ENCODE measurements at places on chromosomes 2 and 18.

GRCh38 chr2:69181806-69182427 lies 168.9 kb downstream of the ANTXR1 start:
- no peaks in the 10 kb centered on the region for H3K27me3 ChIP-seq
- peaks cover 31% of the 10 kb centered on the region for H3K4me1 ChIP-seq
- no peak overlapping the region for H3K27ac ChIP-seq
- peaks cover 38% of the 10 kb centered on the region for H3K36me3 ChIP-seq

DNA sequence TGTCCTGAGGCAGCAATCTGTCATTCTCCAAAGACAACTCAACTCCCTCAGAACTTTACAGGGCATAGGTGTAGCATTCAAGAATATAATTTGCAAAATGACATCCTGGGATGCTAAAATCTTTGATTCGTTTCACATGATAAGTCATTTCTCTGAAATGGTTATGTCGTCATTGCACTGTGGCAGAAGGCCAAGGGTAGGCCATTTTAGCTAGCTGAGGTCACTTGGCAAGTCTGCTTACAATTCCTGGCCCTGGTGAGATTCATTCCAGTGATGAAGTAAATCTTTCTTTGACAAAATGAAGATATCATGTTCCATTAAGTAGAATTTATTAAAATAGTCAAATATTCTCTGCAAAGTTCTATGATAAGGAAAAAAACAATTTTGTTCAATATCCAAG lies 1410.3 kb upstream of the LRRTM1 start:
- no peak for DNase-seq
- no peak overlapping the region for H3K27ac ChIP-seq
- H3K4me1 ChIP-seq, result no peaks in the 10 kb centered on the region
- H3K27me3 ChIP-seq, result no peaks in the 10 kb centered on the region

- H3K4me1 ChIP-seq, result peaks cover 58% of the 10 kb centered on the region
- H3K27me3 ChIP-seq, result no peaks in the 10 kb centered on the region
- H3K27ac ChIP-seq, result peak overlapping the region; percentile 99
- H3K36me3 ChIP-seq, result no peaks in the 10 kb centered on the region
Measured at GRCh38 chr18:12278741-12279682, 24.9 kb downstream of the CIDEA start.

DNA sequence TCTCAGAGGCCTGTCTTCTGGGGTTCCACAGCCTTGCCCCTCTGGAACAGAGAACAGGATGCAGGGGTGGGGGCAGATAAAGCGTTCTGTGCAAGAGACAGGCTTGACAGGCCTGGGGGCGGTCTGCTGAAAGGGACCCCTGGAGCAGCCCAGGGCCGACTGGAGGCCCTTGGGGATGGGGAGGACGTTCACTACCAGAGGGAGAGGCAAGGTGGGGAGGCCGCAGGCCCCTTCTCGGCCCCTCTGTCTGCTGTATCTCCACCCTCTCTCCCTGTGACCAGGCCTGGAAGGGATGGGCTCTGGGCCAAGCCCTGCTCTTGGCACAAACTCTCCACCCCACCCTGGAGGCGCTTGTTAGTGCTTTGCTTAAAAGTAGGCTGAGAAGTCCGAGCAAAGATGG lies 27.3 kb upstream of the INHBB start:
- H3K27me3 ChIP-seq, result peaks cover 19% of the 10 kb centered on the region
- H3K36me3 ChIP-seq, result peaks cover 1% of the 10 kb centered on the region
- peak; percentile 62 for DNase-seq
- H3K4me1 ChIP-seq, result peaks cover 3% of the 10 kb centered on the region
- H3K4me3 ChIP-seq, result no peak overlapping the region

GRCh38 chr2:186309901-186310300 lies 176.2 kb upstream of the ZC3H15 start:
- no peaks in the 10 kb centered on the region for H3K27me3 ChIP-seq
- peaks cover 3% of the 10 kb centered on the region for H3K4me1 ChIP-seq
- H3K4me3 ChIP-seq, result no peak overlapping the region

DNA sequence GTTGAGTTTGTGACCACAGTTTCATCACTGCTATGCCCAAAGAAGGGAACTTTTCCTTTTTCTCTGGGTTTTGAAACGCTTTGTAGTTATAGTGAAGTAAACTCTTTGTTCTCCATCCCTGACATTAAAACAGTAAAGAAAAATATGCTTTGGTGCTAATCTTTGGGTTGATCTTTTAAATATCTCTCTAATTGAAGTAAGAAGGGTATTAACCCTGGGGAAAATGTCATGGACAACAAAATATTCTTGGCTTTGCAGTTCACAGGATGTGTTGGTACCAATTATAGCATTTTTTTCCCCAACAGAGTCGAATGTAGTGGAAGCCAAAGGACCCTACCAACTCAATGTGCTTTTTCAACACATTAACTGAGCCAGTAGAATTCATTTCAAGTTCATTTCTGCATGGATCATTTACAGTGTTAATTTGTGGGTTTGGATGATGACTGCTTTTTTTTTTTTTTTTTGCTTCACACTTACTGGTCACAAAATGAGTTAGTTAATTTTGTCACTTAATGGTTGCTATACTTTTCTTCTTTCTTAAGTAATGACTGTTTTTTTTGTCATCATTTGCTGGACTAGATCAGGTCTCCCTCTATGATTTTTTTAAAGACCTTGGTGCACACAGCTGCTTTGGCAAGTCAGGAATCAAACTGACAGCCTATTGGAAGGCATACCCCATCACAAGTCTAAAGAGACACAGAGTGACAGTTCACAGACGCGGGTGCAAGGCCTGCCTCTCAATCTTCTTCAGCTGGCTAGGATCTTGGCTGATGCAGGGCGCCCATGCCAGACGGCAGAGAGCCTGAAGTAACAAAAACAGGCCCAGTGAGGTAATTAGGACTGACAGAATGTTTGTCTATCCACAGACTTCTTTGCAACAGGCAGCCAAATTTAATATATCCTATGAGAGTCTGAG lies 98.8 kb upstream of the MMADHC start:
- H3K4me1 ChIP-seq, result peaks cover 18% of the 10 kb centered on the region
- H3K4me3 ChIP-seq, result no peak overlapping the region
- peak overlapping the region; percentile 19 for H3K27ac ChIP-seq
- no peak for DNase-seq

DNA sequence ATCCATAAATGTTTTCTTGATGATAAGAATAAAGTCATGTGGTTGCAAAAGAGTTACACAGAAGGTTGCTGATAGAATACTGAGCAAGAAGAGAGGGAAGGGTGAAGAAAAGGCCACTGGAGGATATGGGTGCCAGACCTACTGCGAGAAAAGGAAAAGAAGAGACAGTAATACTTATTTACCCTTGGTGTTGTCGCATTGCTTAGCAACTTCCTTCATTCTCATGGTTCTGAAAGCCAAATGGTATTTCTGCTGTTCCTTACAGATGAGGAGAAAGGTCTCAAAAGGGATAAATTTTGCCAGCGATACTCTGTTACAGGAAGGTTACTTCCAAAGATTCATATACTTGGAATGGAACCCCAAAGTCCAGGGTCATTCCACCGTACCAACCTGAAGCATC lies 62.5 kb downstream of the LHCGR start:
- no peaks in the 10 kb centered on the region for H3K27me3 ChIP-seq
- no peak overlapping the region for H3K4me3 ChIP-seq
- H3K27ac ChIP-seq, result no peak overlapping the region
- DNase-seq, result no peak

DNA sequence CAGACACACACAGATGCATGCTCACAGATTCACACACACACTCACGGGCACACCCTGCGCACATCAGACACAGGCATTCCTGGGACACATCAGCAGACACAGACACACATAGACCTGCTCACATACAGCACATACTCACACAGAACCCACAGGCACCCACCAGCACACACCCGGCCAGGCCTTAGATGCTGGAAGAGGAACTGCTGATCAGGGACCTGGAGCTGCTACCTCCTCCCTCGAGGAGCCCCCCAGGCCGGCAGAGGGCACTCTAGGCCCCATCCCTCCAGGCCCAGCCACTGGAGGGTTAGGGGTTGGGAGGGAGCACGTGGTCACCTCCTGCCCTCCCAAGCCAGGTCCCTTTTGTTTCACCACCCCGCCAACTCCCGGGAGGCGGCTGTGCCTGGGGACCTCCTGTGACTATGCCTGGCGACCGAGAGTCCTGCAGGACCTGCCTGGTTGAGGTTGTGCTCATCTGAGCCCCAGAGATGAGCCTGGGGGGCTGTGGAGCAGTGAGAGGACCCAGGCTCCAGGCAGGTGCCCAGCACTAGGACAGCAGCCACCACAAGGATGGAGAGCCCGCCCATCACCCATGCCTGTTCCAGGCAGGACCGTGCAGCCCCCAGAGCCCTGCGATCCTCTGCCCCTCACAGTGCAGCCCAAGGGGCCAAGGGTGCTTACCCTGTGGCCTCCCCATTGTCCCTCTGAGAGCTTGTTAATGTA lies 21.0 kb upstream of the PTMA start:
- H3K27me3 ChIP-seq, result no peaks in the 10 kb centered on the region
- no peaks in the 10 kb centered on the region for H3K4me1 ChIP-seq
- H3K27ac ChIP-seq, result no peak overlapping the region
- no peak overlapping the region for H3K4me3 ChIP-seq
- no peak for DNase-seq

DNA sequence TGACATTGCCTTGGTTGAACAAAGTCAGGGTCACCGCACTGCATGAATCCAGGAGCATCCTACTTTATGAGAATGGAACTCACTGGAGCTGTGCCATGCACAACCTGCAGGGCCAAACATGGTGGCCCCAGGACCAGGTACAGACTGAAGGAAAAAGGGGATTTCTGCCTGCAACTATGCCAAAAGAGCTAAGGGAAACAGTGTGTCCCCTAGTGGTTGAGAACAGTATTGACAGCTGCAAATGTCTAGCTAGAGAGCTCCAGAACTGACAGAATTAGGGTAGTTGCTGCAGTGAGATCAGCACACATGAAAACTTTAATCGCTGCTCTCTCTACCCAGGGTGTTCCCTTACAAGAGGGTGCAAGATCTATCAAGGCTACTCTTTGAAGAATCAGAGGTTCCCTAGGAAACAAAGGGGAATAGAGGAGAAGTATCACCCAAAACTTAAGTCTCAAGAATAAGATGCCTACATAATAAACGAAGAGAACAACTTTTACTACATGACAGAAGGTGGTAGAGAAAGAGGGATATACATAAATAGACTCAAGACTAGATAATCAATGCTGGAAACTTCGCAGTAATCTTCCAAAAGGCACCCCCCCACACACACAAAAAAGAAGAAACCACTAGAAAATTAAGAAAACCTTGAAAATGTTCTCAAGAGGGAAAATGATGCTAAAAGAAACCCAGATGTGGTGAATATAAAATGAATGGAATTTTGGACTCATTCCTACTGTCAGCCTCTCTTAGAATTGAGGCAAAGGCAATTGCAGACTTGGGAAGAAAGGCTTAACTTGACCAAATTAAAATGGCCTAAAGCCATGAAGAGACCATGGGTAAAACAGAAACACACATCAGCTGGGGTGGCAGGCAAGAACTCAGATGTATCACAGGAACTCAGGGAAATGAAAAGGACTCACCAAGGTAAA lies 43.6 kb upstream of the IHH start:
- H3K4me3 ChIP-seq, result no peak overlapping the region
- no peaks in the 10 kb centered on the region for H3K36me3 ChIP-seq
- H3K4me1 ChIP-seq, result peaks cover 7% of the 10 kb centered on the region
- H3K27me3 ChIP-seq, result no peaks in the 10 kb centered on the region

DNA sequence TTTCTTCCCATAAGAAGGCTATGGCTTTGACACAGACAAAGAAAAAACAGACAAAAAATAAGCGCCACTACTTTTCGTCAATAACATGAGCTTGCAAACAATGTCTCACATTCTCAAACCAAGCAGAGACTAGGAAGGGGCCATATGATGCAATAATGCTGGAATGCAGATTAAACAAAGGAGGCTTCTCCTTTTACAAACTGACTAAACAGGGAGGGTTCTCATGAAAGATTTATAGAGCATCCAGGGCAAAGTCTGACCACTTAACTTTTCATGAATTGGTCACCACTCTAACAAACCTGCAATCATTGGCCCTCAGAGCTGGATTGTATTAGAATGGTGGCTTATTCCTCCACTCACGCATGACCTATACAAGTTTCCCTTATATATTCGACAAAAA lies 663.3 kb upstream of the CHAC2 start:
- peaks cover 5% of the 10 kb centered on the region for H3K4me1 ChIP-seq
- H3K27ac ChIP-seq, result no peak overlapping the region
- no peak overlapping the region for H3K4me3 ChIP-seq
- H3K27me3 ChIP-seq, result peaks cover 4% of the 10 kb centered on the region

DNA sequence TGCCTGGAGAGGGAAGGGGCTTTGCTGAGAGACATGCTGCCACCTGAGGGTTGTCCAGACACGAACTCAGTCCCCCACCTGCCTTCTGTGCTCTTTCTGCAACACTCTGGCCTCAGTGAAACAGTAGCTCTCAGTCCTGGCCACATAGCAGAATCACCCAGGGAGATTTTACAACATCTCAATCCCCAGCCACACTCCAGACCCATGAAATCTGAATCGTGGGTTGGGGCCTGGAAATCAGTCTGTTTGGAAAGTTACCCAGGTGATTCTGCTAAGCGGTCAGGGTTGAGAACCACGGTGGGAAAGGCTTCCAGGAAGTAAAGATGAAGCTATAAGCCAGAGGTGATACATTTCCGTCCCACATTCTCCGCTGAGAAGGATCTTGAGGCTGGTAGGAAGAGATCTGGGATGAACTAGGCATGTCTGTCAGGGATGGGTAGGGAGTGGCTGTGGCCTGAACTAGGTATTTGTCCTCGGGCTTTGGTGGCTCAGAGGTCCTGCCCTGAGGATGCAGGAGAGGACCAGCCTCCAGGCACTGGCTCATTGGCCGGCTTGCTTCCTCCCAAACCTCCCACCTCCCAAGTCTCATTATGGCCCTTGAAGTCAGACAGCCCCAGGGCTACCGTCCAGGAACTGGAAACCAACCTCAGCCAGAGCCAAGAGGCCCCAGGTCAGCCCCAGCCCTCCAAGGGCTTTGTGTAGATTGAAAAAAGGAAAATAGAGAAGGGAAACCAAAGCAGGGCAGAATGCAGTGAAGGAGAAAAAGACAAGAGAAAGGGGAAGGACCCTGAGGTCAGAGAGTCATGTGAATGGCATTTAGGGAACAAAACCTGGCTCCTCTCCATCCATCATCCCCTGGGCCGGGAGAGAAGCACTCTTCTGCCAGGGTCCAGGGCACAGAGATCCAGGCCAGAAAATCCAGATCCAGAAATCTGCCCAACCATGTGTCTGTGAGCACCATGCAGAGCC lies 119.6 kb downstream of the ZFP36L2 start:
- peak overlapping the region; percentile 38 for H3K27ac ChIP-seq
- H3K36me3 ChIP-seq, result no peaks in the 10 kb centered on the region
- DNase-seq, result no peak
- H3K27me3 ChIP-seq, result no peaks in the 10 kb centered on the region
- H3K4me1 ChIP-seq, result peaks cover 69% of the 10 kb centered on the region

GRCh38 chr2:119932809-119933208 lies 80.1 kb upstream of the EPB41L5 start:
- H3K36me3 ChIP-seq, result peaks cover 2% of the 10 kb centered on the region
- H3K4me1 ChIP-seq, result no peaks in the 10 kb centered on the region
- DNase-seq, result no peak
- no peak overlapping the region for H3K27ac ChIP-seq
- H3K4me3 ChIP-seq, result no peak overlapping the region

- no peaks in the 10 kb centered on the region for H3K4me1 ChIP-seq
- H3K27me3 ChIP-seq, result peaks cover 1% of the 10 kb centered on the region
- H3K4me3 ChIP-seq, result no peak overlapping the region
- no peak for DNase-seq
Measured at GRCh38 chr2:116319001-116319400, 1495.5 kb upstream of the DDX18 start.

- no peaks in the 10 kb centered on the region for H3K4me1 ChIP-seq
- H3K4me3 ChIP-seq, result no peak overlapping the region
- no peaks in the 10 kb centered on the region for H3K36me3 ChIP-seq
Measured at GRCh38 chr18:55522011-55522410, 66.0 kb downstream of the TCF4 start.
